ENCODE measurements at places on chromosomes 1 and 21. TPM values are rescaled to one million over a fixed set of nuclear protein-coding genes. Genes with fewer than 3 reads are reported as not detected.

The CLSTN1 gene
- total RNA-seq, result 128 TPM

The IGSF5 gene
- total RNA-seq, result not detected

The HAO2 gene
- total RNA-seq, result not detected

The KRTAP13-2 gene
- not detected for total RNA-seq

The PPM1J gene
- total RNA-seq, result 0.85 TPM

The VSIG8 gene
- not detected for total RNA-seq

The ZNF683 gene
- not detected for total RNA-seq

The TAS1R1 gene
- total RNA-seq, result not detected

The LCE3D gene
- not detected for total RNA-seq

The GJA9 gene
- not detected for total RNA-seq

The CHI3L2 gene
- not detected for total RNA-seq

The CR2 gene
- not detected for total RNA-seq

The F13B gene
- total RNA-seq, result not detected

The RHBDL2 gene
- 0.09 TPM for total RNA-seq

The PLPP3 gene
- 17.1 TPM for total RNA-seq

The TBX15 gene
- total RNA-seq, result 0.28 TPM

The OR2T35 gene
- not detected for total RNA-seq

The EPHB2 gene
- total RNA-seq, result 50.7 TPM

The MACF1 gene
- 592 TPM for total RNA-seq

Data from endothelial cell of coronary artery (primary cell).